ENCODE measurements at places on chromosomes 2 and 18.

DNA sequence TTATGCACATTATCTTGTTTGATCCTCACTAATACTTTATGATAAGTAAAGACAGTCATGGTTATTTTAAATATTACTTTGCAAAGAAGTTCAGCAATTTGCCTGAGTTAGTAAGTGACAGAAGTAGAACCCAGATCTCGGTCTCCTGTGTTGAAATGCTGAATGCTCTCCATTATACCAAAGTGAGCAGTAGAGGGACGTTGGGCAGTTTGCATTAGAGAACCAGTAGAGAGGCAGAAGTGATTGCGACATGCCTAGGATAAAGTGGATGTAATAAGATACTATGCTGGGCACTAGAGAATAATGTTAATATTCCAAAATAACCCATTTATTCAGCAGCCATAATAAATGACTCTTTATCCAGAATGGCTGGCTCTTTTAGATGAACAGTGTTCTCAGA, 201.0 kb downstream of the PMAIP1 start:
- no peak for DNase-seq

DNA sequence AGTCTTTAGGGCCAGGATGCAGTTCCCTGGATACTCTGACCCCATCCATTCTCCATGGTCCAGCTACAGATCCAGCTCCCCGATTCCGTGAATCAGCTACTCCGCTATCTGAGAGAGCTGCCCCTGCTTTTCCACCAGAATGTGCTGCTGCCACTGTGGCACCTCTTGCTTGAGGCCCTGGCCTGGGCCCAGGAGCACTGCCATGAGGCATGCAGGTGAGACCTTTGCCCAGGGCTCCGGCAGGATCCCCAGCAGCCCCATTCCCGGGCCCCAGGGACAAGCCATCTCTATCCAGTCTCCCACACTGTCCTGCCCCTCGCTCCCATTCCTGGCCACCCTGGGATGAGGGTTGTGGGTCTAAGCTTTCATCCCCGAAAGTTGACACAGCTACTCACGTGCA, 7.5 kb downstream of the TMEM214 start:
- no peak for DNase-seq

DNA sequence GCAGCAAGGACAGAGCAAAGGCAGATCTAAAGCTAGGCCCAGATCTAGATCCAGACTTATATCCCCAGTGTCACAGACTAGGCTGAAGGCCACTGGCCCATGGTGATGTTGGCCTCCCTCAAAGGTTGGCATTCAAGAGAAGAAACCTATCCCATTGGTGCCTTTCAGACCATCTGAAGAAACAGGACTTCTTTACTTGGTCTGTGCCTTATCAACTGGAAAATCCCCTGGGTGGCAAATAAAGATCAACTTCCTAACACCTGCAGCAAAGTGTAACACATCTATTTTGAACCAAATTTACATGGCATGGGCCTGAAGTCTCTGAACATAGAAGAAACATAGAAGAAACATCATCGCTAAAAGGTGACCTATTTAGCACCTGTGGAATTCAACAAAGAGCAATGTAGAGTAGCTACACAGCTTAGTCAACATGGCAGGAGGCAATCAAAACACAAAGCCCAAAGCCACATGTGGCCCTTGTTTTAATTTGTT, 35.8 kb downstream of the METTL4 start:
- DNase-seq: no peak

GRCh38 chr2:210288408-210288807, 26.6 kb downstream of the MYL1 start:
- no peak for DNase-seq

- no peak for DNase-seq
Observed at GRCh38 chr2:28338831-28339321, 53.8 kb upstream of the FOSL2 start.

DNA sequence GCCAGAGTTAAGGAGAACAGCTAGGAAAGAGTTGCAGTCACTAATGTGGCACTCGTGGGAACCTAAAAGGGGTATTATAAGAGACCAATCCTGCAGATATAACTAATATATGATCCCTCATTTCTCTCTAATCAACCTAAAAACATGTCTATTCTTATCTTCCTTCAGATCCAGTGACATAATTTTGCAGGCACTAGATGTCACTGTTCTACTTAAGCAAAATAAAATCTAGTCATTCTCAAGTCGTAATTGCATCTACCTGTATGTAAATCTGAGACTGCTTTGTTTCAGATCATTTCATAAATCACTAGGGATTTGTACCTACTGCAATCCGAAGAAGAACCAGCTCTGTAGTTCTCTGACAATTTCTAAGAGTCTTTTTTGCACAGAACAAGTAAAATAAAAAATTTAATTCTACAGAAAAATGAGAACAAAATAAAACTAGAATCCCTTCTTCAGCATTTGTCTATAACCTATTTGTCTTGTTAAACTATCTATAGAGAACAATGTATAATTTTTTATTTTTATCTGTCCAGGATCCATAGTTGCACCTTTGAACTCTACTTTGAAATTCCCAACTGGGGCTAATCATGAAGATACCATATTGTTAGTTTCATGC, 56.5 kb upstream of the ERBB4 start:
- DNase-seq: no peak

- no peak for DNase-seq
Observed at GRCh38 chr18:62729487-62730386, 14.4 kb downstream of the PHLPP1 start.

DNA sequence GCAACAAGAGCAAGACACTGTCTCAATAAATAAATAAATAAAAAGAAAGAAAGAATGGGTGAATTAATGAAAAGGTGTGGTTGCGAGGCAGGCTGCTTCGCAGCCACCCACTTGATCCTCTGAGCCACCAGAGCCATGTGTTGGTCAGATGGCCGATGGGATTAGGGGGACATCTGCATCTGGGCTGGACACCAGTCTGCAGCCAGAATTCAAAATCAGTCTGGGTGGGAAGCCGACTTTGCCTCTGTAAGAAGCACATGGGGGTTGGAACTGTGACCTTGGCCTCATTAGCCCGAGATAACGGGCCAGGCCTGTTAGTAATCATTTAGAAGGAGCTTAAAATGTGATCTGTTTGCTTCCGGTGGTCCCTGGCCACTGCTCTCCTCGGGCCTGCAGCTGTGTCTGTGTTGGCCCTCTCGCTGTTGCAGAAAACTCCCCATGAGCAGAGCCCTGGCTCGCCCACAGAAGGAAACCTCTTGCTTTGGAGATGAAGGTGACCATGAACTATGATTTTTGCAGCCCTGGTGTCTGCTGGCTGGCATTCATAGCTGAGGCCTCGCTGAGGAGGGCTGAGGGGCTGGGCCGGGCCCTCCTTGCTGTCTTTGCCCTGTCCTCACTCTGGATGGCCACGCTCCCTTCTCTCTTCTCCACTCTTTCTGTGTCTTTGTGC, 94.4 kb downstream of the DYSF start:
- no peak for DNase-seq

GRCh38 chr2:60957643-60958042, 59.9 kb upstream of the PEX13 start:
- no peak for DNase-seq

DNA sequence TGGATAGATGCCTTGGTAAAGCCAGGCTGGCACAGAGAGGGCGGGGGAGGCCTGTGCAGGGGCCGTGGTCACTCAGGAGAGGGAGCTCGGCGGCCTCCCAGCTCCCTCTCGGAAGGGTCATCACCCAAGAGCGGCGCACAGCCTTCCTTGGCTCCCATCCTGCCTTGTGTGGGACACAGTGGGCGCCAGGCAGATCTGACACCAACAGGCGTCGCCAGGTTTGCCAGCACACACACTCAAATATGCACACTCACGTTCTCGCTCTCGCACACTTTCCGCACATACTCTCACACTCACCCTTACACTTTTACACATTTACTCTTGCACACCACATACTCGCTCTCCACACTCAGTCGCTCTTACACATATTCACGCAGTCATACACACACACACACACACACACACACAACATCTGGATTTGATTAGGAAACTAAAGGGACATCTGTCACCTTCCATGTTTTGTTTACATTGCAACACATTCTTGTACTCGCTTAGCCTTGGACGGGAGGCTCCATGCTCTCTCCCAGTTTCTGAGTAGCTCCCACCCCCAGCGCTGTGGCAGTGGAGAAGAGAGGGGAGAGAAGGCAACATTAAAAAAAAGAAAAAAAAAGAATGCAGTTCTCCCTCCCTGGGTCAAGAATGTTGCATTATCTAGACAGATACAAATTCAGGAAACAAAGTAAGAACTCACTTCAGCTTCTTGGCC, 10.5 kb downstream of the CHMP1B start:
- no peak for DNase-seq

Measured in left ventricle myocardium superior (tissue), 1 donor.